ENCODE measurements at places on chromosomes 3 and 15.

DNA sequence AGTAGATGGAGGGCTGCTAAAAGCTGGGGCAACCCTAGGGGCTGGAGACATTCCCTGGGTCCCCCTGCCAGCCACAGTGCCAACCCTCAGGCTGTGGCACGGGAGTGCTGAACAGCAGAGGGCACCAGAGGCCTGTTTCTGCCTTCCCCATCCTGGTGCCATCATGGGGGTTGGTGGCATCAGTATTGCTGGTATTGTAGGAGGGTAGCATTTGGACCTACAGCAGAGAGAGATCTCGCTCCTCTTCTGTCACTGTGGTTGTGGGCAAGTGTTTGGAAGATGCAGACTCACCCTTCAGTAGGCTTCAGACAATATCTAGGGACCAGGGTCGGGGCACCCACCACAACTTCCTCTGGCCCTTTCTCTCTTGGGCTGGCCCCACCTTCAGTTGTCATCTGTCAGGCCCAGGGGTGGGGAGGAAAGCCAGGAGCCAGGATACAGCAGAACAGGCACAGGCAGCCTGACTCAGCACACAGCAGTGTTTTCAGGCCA is 123.5 kb downstream of the RPLP1 start:
- peak; percentile 70 for DNase-seq

- peak; percentile 10 for DNase-seq
These were observed 43.3 kb downstream of the RBMS3 start for GRCh38 chr3:29324180-29324651.

- no peak for DNase-seq
These were observed 41.3 kb downstream of the ETV5 start for GRCh38 chr3:186067360-186068242.

GRCh38 chr3:8937064-8938020 is 25.9 kb downstream of the RAD18 start:
- no peak for DNase-seq

DNA sequence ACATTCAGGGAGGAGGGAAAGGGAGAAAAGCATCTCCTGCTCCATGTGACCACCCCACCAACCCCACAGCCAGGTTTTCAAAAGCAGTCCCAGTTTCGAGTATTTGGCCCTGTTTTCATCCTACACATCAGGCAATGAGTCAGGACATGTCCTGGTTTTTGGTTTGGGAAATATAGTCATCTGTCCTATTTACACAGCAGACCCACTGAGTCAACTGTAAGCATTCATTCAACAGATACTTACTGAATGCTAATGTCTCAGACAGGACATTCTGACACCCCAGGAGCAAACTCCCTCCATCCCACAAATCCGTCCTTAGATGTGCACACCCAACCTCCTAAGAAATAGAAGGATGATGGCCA is 32.9 kb downstream of the IGDCC3 start:
- no peak for DNase-seq

DNA sequence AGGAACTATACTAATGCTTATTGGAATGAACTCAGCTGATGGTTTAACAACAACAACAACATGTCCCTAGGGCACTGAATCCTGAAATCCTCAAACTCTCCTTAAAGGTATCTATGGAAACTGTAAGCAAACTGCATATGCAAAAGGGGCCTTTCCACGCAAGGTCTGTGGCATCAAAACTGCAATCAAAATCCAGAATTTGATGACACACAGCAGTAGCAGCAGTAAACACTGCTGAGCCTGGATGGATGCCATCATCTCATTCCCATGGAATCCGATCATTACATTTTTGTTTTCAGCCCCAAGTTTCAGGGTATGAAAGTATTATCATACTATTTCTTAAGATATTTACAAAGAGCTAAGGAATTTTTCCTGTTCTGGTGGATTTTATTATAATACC is 399.7 kb downstream of the VPS13C start:
- DNase-seq: no peak

DNA sequence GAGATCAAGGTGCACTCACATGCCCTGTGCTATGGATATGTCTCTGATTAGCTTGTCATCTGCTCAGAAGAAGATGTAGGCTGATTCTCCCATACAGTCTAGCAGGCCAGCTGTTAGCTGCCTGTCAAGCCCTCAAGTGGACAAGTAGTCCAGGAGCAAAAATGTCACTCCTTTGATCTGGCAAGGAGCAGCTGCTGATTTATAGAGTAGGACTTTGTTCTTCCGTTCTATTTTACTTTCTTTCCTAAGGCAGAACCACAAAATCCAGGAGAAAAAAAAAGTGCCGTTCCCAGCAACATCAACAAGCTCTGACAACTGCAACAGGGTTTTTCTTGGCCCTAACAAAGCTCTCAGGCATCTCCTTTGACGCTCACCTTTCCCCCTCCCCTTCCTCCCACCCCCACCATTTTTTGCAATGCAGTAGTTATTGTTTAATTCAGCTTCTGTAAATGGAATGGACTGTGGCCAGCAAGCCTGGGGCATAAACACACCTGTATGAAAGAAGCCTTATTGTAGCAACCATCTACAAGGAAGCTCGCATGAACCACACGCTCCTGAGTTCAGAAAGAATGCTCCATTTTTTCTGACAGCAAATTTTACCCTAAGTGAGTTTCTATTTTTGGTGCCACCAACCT is 196.3 kb downstream of the MEIS2 start:
- DNase-seq: peak; percentile 76

DNA sequence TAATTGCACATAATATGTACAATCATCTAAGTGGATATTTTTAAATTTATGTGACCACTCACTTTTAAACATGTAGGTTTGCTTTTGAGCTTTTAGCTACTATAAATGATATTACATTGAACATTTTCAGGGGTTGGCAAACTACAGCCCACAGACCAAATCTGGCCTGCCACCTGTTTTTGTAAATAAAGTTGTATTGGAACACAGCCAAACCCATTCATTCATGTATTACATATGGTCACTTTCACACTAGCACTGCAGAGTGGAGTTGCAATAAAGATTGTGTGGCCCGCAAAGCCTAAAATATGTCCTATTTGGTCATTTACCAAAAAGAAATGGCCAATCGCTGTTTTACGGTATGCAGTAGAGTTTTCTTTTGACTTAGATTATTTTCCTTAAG is 21.2 kb downstream of the CMTM7 start:
- peak; percentile 33 for DNase-seq

GRCh38 chr15:87733541-87733941 is 523.0 kb downstream of the NTRK3 start:
- no peak for DNase-seq

GRCh38 chr3:39295184-39295775 is 15.4 kb upstream of the CX3CR1 start:
- no peak for DNase-seq

DNA sequence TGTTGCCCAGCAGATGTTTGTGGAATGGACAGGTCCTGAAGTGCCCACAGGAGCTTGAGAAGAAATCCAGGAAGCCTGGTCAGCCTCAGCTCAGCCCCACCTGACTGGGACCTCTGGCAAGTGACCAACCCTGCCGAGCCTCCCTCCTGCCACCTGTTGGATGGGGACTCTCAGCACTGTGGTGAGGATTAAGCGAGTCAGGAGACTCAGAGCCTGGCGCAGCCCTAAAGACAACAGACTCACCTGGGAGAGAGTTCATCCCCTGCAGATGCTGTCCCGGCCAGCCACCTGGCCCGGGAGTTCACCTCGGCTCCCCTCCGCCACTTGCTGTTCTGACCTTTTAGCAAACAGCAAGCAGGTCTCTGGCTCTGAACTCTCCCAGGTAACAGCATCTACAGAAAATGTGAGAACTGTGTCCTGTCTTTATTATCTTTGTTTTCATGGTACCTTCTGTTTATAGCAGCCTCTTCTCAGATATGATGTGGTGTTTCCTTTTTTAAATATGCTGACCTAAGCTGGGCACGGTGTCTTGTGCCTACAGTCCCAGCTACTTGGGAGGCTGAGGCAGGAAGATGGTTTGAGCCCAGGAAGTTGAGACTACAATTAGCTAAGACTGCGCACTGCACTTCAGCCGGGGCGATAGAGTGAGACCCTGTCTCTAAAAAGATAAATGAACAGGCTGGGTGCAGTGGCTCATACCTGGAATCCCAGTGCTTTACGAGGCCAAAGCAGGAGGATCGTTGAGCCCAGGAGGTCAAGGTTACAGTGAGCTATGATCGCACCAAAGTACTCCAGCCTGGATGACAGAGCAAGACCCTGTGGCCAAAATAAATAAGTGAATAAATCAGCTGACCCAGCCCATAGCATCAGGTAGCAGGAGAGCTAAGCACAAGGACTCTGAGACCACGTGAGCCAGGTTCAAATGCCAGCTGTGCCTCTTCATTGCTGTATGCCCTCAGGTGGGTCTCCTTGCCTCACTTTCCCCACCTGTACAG is 32.4 kb upstream of the SLC6A6 start:
- DNase-seq: peak; percentile 10

DNA sequence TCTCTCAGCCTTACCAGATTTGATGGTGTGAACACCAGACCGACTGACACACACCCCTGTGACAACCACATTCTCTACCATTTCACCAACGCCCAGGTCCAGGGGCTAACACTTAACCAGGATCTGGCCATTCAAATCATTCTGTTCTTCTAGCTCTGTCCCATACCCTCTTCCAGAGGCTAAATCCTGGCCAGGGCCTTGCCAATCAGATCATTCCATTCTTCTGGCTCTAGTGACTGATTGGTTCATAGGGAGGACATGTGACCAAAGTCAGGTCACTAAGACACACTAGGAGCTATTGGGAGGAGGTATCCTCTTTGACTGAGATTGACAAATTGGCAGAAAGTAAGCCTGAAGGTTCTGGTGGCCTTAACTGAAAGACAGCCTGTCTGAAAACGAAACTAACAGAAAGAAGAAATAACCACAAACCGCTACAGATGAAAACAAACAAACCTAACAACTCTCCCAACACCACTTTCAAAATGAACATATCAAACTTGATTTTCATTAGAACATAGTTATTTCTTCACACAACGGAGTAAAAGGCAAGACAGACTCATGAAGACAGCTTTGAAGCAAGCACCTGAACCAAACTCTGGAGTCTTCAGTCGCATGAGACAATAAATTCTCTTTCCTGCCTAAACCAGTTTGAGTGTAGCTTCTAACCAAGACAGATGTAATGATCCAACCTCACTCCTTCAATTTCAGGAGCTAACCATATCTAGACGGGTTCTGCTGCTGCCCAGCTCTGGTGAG is 68.5 kb downstream of the TRANK1 start:
- DNase-seq: no peak

- no peak for DNase-seq
These were observed 16.9 kb downstream of the C3orf22 start for GRCh38 chr3:126541628-126542339.

GRCh38 chr15:90386221-90386620 is 1.8 kb upstream of the IQGAP1 start:
- DNase-seq: no peak

DNA sequence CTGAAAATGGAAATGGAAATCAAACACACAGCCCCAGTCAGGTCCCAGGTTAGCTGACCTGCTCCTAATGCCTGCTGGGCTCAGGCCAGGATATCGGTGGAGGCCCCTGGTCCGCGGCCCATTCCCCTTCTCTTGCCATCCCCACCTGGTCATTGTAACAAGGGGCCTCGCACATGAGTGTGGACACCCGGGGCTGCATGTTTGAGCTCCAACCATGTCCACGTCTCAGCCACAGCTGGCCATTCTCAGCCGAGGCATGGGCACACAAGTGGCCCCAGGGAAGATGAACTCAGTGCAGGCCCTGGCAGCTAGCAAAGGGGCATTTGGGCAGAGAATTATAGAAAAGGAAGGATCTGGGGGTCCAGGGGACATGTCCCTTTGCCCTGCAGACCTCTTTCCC is 41.7 kb downstream of the FAM174B start:
- no peak for DNase-seq

- DNase-seq: no peak
These were observed 660 bp downstream of the UROC1 start for GRCh38 chr3:126516936-126517290.

DNA sequence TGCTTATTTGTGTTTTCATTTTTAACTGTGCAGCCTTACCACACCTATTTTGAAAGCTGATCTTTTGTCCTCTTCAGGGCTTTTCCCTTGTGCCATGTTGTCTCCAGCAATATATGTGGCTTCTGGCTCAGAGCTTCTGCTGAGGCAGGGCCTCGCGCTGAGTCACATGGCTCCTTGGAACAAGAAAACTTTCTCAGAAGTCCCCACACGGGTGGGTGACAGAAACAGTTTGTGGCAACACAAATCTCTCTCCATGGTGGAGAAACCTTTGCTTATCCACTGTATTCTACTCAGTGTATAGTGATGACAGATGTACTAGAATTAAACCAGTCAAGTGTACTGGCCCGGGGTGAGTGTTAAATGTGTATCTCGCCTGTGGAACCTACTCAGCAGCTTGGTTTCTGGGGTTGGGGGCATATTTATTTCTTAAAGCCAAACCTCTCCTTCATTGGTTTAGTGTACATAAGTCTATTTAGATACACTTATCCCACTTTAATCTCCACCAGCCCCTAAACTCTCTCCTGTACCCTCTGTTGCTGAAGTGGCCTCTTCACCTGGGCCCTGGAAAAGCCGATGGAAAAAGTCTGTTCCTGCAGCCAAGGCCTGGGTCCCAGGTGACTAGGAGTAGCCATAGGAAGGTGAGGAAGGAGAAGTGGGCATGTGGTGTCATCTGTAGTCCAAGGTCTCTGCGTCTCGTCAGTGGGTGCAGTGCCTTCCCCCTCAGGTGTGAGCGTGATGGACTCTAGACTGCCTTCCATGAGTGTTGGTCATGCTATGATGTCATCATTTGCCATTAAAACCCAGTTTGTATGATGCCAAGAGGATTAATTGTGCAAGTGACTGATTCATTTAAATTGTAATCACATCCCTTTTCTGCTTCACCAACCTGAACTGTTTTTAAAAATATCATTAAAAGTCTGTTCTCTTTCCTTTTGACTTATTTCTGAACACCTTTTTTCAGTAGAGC is 3.2 kb upstream of the FBXL22 start:
- no peak for DNase-seq

- DNase-seq: no peak
These were observed 3.5 kb downstream of the CSK start for GRCh38 chr15:74785194-74786032.

DNA sequence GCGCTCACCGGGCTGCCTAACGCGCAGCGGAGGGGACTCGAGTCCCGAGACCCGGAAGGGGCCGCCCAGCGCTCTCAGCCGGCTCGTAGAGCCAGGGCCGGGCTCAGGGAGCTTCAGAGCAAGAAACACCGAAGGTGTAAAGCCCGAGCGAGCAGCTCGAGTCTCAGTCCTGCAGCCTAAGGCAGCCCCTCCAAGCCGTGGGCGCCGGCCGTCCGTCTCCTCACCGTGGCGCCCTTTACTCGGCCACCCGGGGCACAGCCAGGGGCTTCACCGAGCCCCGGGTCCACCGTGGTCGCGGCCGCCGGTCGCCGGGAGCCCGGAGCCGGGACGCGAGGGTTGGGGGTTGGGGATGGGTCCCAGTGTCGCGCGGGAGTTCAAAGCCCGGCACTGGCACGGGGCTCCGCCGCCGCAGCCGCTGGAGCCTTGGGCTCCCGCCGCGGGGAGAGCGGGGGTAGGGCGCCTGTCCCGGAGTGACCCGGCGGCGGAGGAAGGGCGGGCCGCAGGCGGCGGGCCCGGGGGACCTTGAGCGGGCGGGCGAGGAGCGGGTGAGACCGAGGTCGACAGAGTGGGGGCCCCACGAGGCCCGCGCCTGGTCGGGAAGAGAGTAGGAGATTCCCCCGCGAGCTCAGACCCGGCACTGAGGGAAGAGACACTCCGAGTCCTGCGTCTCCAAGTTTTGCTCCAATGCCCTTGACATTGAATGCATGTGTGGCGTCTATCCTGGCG is 26.9 kb upstream of the THRB start:
- DNase-seq: peak; percentile 38

GRCh38 chr15:66765478-66766281 is 63.6 kb downstream of the SMAD6 start:
- DNase-seq: no peak

GRCh38 chr3:193905541-193906396 is 230.2 kb upstream of the HES1 start:
- no peak for DNase-seq
